ENCODE measurements at places on chromosomes 1 and 21.
A peak's percentile ranks its signal among the peaks of the same experiment; 100 is the strongest.

DNA sequence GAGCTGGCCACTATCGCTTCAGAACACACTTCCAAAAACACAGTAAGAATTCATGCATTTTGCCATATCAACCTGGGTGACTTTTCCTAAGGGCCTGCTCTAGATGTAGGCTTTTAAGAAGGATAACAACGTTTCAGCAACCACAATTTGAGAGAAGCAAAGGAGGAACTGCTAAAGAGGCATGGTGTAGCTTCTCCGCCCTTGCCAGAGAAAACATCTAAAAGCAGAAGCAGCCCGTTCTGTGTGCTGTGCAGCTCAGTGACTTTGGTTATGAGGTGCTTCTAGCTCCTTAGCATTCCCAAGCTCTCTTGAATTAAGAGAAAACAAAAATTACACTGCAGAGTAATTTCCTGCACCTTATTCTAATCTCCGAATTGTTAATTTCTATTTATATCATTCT lies 2.7 kb downstream of the PER3 start:
- DNase-seq, result no peak

DNA sequence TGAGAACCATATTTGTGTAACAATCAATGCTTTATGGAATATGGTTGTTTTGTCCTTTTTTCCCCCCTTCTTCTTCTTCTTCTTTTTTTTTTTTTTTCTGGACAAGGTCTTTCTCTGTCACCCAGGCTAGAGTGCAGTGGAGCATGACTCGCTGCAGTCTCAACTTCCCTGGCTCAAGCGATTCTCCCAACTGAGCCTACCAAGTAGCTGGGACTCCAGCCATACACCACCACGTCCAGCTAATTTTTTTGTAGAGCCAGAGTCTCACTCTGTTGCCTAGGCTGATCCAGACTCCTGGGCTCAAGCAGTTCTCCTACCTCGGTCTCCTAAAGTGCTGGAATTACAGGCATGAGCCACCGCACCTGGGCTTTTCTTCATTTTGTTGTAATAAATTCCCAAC lies 86.7 kb downstream of the FMN2 start:
- peak; percentile 26 for DNase-seq

DNA sequence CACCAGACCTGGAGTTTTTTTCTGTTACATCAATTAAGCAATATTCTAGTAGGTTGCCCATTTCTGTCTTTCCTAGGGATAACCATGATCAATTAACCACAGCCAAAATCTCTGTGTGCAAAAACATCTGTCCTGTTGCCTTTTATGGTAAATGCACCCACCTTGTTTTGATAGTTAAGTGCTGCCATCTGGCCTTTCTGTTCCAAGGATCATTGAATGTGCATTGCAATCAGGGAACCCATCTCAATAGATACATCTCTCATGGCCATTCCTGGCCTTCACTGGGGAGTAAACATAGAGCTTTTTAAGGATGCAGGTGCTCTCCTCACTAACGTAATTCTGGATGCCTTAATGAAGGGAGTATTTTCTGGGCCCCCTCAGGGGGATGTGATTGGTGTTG lies 111.8 kb upstream of the KIAA1614 start:
- DNase-seq, result no peak

DNA sequence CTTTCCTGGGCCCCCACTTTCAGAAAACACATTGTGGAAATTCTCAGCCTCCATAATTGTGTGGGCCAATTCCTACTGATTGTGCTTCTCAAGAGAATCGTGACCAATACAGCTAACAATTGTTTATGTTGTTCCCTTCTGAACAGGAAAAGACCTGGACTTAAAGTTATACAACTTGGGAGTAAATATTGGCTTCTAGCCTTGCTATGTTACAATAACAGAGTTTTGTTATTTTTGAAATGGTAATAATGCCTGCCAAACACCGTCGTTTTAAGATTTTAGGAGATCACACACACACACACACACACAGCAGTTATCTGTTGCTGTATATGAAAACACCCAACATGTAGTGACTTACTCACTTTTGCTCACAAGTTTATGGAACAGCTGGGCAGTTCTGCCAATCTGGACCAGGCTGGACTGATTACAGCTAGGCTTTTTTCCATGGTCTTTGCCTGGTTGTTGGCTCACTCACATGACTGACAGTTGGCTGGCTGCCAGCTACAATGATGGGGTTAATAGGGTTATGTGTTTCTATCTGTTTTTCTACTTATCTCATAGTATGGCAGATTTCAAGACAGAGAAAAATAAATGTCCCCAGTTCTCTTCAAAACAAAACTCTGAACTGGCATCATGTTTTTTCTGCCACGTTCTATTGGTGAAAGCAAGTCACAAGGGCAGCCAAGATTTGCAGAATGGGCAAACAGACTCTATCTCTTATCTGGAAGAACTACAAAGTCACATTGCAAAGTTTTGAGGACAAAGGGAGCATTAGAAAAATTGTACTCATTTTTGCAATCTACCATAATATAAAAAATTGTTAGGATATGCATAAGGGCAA lies 447.5 kb downstream of the NEGR1 start:
- no peak for DNase-seq

DNA sequence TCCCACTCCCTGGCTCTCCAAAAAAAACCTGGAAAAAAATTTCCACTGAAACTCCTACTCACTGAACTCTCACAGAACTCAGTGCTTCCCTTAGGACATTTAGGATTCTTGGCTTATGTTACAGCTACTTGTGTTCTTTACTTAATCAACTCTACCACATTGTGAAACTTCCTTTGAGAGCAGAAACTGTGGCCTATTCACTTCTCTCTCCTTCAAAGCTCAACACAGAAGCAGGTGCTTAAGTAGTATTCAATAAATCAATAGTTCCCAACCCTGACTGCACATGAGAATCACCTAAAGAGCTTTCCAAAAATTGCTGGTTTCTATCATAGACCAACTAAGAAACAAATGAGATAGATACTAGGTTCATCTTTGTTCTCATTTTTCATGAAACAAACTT lies 67.9 kb upstream of the DMRTA2 start:
- no peak for DNase-seq

GRCh38 chr1:30264672-30265025 lies 458.7 kb downstream of the MATN1 start:
- no peak for DNase-seq

DNA sequence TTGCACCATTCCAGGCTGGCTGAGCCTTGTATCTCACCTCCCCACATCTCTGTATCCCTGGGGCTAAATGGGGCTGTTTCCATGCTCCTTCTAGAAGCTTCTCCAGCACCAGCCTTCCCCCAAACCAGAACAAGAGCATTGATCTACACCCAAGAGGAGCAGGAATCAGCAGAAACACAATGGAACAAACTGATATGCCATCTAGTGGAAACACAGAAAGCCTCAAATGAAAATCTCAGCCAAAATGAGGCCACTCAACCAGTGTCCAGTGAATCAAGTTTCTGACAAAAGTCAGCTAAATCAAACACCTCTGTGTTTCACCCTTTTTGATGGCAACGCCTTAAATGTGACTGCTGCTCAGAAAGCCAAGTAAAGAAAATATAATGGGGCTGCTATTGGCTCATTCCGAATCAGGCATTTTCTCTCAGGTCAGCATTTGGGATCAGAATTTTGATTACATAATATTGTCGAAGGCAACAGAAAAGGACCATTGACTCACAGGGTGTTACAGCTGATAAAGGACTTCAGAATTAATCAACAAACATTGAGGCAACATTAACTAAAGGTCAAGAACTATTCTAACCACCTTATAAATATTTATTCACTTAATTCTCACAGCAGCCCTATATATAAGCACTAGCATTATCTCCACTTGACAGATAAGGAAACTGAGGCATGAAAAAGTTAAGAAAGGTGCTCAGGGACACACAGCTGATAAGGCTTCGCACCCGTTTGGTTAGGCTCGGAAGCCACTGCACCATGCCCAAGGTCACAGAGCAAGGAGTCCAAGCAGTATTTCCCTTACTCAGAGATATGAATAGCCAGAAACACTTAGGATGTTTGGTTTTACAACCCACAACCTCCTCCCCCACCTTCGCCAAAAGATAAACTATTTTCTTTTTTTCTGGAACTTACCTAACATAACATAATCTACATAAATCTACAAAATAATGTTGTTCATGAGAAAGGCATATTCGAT lies 85.8 kb upstream of the KCNJ15 start:
- peak; percentile 20 for DNase-seq

DNA sequence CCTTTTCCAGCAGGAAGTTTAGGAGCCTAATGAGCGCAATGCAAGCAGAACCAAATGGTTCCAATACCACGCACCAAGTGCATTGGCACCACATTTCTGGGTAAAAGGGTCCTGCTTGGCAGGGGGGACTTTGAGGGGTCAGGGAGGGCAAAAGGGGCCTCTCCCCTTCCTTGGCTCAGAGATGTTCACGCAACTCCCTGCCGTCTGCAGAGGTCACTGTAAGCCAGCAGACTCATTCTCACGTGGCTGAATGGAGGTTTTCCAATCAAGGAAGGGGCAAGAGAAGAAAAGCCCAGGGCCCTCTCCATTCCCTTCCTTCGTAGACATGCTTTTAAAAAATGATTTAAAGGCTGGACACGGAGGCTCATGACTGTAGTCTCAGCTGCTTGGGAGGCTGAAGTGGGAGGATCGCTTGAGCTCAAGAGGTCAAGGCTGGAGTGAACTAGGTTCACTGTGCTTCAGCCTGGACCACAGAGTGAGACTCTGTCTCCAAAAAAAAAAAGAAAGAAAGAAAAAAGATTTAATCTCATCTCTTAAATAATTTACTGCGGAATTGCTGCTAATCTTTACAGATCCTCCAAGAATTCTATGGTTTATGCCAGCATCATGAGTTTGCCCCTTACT lies 80.3 kb downstream of the RUNX3 start:
- DNase-seq, result peak; percentile 24

- DNase-seq, result peak; percentile 25
Observed at GRCh38 chr1:222557148-222557547, 9.2 kb upstream of the HHIPL2 start.

- DNase-seq, result no peak
Observed at GRCh38 chr1:201396861-201397464, 2.2 kb downstream of the LAD1 start.

DNA sequence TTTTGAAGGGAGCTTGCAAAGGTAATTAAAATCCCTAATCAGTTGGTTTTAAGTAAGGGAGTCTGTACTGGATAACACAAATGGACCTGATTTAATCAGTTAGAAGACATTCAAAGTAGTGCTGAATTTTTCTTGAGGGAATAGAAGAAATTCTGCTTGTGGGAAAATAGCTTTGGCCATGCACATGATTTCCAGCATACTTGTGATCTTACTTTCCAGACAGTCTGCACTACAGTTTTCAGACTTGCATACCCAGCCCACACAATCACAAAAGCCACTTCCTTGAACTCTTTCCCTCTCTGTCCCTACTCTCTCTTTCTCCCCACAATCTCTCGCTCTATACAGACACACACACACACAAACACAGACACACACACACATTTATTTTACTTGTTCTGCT lies 852.1 kb downstream of the PLA2G4A start:
- peak; percentile 3 for DNase-seq

DNA sequence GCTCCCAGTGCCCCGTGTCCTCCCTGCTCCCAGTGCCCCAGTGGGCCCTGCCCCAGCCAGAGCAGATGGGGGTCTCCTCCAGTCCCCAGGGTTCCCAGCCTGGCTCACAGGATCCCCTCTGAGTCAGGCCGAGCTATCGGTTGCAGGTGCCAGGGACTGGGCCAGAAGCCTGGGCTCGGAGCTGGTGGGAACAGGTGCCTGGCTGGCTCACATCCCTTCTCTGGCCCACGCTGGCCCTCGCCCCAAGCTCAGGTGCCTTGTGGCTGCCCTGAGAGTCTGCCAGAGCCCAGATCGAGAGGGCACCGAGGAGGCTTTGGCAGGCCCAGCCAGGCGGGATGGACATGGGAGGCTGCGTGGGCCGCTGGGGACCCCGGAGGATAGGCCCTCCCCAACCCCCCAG lies 18.9 kb downstream of the PLCH2 start:
- DNase-seq, result no peak
